ENCODE measurements at places on chromosomes 16 and 17.

- DNase-seq: no peak
Measured at GRCh38 chr16:30069611-30070462, 4.3 kb downstream of the ALDOA start.

DNA sequence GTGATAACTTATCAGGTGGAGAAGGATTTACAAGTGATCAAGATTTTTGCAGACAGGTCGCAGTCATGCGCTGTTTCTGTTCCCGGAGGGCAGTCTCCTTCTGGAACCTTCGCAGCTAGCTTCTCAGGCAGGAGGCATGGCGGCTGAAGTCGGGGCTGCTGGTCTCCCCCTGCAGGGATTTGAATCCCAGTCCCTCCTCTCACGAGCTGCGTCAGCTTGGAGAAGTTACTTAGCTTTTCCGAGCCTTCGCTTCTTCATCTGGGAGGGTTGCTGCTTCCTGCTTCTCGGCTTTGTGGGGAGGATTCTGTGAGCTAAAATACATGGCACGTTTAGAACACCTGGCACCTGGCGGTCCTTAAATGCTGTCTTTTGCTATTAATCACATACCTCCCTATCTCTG lies 287.8 kb upstream of the FOXF1 start:
- no peak for DNase-seq

- peak; percentile 51 for DNase-seq
Measured at GRCh38 chr17:17484451-17484899, 7.7 kb downstream of the MED9 start.

DNA sequence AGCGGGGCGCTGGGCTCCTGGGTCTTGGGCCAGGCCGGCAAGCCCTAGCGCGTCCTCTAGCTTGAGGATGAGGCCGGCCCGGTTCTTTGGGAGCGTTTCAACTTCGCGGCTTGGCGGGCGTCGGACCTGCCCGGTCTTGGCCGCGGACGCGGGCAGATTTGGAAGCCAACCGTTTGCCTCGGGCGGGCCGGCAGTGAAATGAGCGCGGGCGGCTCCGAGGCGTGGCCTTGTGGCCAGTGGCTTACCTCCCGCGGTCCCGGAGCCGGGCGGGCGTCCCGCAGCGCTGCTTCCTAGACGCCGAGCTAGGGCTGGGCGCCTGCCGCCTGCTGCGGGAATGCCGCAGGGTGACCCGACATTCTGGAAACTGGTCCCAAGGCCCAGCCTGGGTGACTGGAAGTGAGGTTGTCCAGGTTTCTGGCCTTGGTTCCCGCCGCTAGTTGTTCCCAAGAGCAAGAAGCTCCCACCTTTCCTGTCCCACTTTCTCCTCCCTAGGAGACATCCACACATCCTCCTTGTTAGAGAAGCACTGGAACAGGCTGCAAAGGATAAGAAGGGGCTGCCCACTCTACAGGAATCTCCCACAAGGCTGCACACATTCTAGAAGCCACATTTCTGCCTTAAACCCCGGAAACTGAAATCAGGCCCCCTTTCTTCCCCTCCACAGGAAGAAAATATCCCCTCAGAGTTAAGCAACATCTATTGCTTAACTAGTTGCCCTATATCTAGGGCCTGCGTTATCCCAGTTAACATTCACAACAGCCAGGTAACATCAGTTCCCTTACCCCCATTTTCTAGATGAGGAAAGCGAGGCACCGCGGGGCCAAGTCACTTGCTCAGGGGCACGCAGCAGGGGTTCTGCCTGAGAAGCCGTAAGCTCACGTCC lies 4.5 kb upstream of the CBX8 start:
- peak; percentile 36 for DNase-seq

DNA sequence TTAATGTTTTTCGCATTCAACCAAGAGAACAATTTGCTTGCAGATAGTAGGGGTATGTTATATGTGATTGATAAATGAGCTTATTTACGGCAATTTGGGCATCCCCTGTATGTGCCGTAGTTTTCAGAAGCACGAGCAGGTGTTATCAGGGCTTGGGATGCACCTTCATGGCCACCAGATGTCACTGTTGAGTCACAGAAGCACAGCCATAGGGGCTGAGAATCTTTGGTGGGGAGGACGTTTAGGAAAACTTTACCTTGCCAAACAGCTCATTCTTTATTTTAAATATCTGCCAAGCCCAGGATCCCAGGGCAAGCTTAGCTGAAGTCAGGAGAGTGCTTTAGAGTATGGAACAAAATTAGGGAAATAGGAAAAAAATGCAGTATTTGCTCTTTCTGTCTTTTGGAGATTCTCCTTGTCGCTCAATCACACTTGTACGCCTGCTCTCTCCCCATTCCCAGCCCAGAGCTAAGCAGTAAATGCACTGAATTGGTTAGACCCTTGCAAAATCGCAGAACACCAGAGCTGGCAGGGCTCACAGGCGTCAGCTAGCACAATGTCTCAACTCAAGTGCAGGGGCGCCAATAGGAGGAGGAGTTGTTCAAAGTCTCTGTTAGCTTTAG lies 93.6 kb upstream of the MPHOSPH6 start:
- peak; percentile 79 for DNase-seq

DNA sequence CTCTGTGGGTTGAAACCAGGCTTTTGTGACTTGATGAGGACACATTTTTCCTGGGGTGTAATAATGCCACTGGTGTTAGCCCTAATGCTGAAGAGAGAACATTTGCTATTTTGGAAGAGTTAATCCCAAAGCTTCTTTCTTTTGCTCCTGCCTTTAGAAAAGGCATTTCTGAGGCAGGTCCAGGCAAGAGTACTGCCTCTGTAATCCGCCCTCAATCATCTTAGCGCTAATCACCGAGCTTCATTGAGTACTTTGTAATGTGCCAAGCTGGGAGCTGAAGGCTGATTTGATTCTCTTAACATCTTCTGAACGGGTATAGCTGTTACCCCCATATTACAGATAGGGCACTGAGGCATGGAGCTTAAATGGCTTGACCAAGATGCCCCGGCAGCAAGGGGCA lies 60.3 kb downstream of the AKAP1 start:
- no peak for DNase-seq

GRCh38 chr17:82350182-82351030 lies 8.6 kb upstream of the TEX19 start:
- peak; percentile 39 for DNase-seq

- DNase-seq: no peak
Measured at GRCh38 chr17:73875346-73875745, 231.1 kb upstream of the SDK2 start.

GRCh38 chr17:79619636-79620206 lies 8.9 kb upstream of the RBFOX3 start:
- no peak for DNase-seq

DNA sequence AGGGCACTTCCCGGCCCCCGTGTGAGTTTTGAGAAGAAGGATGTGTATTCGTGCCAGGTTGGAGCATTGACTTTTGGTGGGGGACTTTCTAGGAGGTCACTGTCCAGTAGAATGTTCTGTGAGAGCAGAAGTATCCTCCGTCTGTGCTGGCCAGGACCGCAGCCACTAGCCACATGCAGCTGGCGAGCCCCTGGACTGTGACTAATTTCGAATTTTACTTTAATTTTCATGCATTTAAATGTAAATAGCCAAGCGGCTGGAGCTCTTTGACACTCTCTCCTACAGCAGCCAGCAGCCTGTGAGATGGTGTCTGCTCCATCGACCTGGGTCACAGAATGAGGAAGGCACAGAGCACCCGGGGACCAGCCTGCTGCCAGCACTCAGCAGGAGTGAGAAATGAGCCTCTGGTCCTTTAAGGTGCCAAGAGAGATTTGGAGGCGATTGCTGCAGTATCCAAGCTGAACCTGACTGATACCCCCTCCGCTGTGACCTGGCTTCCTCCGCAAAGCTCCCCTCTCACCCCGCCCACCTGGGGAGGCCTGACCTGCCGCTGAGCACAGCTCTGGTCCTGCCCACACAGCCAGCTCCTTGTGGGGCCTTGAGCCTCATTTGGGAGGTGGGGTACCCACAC lies 7.8 kb downstream of the ATP2A3 start:
- peak; percentile 38 for DNase-seq

DNA sequence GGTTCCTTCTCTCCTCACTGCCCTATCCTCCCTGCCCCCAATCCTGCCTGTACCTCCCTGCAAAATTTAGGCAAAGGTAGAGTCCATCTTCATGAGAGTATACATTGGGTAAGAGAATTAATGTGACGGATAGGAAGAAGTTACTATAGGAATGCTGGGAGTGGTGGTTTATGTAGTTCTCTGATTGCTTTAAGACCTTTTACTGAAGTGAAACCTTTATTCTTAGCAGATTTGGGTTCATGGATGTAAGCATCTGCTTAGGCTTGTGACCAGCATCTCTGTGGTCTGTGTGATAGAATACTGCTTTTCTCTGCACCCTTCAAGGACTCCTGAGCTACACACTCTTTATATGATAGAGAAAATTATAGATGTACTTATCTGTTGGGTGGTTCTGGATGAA lies 127.3 kb downstream of the PRKCA start:
- no peak for DNase-seq

- no peak for DNase-seq
Measured at GRCh38 chr17:69143151-69143550, 1.5 kb upstream of the ABCA6 start.

DNA sequence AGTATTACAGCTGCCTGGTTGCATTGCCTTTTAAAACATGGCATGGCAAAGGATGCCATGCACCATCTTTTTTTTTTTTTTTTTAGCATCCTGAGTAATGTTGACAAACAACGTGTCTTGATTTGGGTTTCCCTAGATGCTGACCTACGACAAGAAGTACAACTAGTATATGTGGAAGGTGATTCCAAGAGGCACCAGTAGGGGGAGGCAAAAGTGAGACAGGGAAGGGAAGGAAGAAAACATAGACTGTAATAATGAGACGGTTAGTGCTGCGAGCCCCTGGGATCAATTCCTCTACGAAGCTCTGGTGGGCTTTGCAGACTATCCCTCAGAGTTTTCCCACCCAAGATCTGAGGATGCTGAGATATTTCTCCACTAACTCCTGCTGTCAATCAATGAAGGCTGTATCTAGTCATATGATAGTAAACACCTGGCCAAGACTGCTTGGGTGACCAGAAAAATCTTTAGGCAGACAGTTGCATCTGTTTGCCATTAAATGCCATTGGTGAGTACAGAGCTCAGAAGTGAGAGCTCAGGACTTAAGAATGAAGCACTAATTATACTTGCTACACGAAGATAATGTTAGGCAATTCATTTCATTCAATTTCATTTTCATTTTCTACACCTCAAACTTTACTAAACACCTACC lies 458.6 kb upstream of the GOT2 start:
- DNase-seq: peak; percentile 45

- DNase-seq: peak; percentile 90
Measured at GRCh38 chr17:7632492-7632894, 2.6 kb downstream of the SHBG start.

DNA sequence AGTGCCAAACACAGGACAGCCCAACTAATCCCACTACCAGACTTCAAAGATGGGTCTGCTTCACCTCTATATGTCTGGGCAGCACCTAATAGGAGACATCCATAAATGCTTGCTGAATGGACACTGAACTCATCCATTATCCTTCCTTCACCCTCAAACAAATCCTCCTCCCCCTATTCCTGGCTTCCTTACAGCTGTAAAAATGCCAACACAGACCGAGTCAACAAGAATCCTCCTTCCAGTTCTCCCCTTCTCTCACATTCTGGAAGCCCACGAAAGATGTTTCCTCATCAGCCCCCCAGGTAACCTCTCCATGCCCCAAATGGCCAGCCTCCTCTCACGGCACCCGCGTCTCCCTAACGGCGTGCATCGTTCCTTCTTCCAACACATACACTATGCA lies 12.3 kb downstream of the PELP1 start:
- DNase-seq: no peak

DNA sequence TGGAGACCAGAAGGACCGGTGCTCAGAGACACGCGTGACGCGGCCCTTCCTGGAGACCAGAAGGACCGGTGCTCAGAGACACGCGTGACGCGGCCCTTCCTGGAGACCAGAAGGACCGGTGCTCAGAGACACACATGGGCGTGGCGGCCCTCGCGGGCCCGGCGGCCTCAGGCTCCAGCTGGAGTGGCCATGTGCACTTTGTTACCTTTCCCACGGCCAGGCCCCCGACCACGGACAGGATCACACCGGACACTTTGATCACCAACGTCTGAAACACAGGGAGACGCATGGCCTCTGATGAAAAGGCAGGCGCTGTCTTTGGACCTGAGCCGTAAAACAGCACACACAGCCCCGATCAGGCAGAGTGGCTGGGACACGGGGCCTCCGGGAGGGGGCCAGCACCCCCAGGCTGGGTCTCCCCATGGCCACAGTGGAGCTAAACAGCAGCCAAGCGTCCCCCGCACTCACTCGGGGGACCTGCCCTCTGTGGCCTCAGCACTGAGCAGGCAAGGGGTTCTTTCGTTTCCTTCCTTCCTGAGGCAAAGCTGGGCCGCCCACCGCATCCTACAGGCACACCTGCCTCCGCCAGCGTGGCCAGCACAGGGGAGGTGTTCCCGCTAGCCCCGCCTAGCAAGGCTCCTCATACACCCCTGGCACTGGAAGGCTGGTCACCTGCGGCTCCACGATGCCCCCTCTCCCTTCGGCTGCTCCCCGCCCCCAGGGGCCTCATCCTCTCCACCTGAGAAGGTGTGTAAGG lies 13.3 kb upstream of the CCDC154 start:
- DNase-seq: no peak

DNA sequence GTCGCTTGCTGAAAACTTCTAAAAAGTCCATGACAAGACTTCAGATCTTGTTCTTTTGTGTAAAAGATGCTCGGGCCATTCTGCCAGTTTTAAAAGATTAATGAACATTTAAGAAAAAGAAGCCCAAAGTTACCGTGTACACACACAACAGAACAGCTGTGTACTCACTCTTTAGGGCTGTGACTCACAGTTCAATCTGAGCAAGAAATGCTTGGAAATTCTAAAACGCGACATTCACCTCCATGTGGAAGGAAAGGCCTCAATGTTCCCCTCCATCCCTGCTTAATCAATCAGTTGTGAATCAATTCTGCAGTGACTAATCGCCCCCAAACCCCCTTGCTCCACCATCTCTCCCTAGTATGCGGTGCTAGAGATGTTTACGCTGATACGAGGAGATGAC lies 609.9 kb upstream of the SALL1 start:
- DNase-seq: no peak

DNA sequence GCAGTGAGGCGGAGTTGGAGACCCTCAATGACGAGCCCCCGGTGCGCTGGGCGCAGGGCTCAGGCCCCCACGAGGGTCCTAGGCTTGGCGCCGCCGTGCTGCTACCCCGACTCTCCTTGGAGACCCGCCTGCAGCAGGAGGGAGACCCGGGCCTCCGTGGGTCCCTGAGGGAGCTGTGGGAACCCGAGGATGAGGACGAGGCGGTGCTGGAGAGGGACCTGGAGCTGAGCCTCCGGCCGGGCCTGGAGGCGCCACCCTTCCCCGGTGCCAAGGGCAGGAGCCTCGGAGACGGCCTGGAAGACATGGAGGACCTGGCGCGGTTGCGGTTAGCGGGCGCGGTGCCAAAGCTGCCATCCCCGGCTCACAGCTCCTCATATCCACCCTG lies 2.3 kb downstream of the MYO15B start:
- no peak for DNase-seq

GRCh38 chr17:2390199-2390836 lies 10.5 kb downstream of the MNT start:
- no peak for DNase-seq

- DNase-seq: peak; percentile 56
Measured at GRCh38 chr16:47142486-47142820, 1.3 kb downstream of the NETO2 start.

Data from hematopoietic multipotent progenitor cell treated with erythropoietin and hydrocortisone succinate and interleukin-3 and kit ligand, for 6 days (in vitro differentiated cells).